ENCODE measurements at places on chromosomes 4 and X.

DNA sequence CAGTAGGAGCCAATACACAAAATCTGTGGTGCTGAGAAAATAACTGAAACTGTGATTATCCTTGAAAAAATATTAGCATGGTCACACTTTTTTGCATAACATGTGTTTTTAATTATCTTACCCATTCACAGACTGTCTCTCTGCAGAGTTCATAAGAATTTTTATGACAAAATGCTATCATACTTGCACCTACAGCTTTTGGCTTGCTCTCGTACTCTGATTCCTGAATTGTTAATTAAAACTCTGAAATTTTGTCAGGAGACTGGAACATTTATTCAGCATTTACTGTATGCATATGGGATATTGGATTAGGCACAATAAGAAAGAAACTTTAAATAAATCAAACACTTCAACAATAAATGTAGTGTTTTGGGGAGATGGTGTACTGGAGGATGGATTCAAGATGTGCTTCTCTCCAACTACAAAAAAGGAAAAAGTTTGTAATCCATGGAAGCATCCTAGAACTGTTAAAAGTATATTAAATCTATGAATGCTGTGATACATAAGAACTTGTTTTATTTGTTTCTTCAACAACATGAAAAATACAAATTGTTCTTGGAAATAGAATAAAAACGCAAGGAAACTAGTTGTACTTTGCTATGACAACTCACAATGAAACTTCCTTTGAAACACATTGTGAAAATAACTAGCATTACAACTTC lies 260.5 kb downstream of the SPATA18 start:
- DNase-seq, result no peak

GRCh38 chr4:148415500-148415899 lies 26.7 kb downstream of the NR3C2 start:
- no peak for DNase-seq

DNA sequence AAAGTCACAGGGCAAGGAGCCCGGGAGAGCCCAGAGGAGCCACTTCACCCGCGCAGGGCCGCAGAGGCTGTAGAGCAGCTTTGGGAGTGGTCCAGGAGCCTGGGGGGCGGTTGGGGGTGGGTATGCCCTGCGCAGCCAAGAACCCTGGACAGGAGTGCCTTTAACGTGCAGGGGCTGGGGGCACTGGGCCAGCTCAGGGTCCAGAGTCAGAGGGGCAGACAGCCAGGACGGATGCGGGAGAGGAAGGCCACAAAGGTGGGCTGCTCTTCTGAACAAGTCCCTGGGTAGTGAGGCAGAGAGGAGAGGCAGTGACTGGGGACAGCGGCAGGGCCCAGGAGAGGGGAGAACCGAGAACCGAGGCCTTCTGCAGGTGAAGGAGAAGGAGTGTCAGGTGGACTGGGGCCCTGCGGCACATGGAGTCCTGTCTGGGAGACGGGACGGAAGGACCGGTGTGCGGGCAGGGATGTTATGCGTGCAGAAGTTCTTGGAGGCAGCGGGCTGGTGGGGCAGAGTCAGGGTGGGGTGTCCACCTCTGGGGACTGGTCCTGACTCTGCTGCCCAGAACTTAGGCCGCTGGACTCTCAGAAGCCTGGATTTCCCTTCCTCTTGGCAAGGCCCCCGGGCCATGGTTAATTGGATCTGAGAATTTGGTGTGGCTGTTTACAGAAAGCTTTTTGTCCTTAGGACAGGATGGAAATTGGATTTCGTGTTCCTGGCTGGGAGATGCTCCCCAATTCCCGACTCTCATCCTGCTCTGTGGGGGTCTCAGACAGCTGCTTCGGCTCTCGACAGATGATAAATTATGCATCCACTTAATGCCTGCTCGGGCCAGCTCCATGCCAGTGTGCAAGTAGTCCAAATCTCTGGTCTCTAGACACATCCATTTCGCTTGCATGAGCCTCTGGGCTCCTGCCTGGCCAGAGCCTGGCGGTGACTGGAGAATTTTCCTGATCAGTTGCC lies 31.9 kb downstream of the ADRA2C start:
- DNase-seq, result no peak

DNA sequence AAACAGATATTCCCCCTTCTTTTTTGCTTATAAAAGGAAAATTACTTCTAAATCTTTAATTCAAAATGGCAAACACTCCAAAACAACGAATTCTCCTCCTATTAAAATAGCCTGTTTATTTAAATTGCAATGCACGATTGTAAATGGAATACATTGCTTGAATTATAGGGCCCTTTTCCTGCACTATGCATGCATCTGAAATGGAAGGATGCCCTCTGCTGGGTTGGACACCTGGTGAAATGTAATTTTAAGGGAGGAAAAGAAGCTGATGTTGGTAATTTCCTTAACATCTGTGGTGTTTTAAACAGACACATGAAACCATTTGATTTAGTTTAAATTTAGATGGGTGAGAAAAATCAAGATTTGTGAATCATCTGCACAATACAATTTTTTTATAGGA lies 72.8 kb downstream of the GRXCR1 start:
- DNase-seq, result no peak

- DNase-seq, result no peak
These were observed 225.0 kb upstream of the PUDP start for GRCh38 chrX:7372825-7373525.

GRCh38 chr4:145199051-145199716 lies 18.8 kb upstream of the OTUD4 start:
- DNase-seq, result no peak

- no peak for DNase-seq
These were observed 35.2 kb upstream of the FAM241A start for GRCh38 chr4:112110059-112110425.

- no peak for DNase-seq
These were observed 66.9 kb upstream of the DAPP1 start for GRCh38 chr4:99749445-99750391.

- no peak for DNase-seq
These were observed 414.2 kb upstream of the DIPK2B start for GRCh38 chrX:45614853-45615252.

- peak; percentile 43 for DNase-seq
These were observed 35.8 kb downstream of the GPR82 start for GRCh38 chrX:41759817-41760216.

DNA sequence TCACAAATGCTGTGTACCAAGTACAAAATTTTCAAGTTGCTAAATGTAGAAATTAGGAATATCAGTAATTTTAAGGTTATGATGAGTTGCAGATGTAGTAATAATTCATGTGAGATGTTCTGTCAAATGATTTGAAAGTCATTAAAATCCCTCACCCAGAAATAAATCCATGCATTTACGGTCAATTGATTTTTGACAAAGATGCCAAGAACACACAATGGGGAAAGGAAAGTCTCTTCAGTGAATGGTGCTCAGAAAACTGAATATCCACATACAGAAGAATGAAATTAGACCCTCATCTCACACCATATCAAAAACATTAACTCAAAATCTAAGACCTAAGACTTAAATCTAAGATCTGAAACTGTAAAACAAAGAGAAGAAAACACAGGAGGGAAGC lies 12.9 kb upstream of the BMPR1B start:
- DNase-seq, result no peak

DNA sequence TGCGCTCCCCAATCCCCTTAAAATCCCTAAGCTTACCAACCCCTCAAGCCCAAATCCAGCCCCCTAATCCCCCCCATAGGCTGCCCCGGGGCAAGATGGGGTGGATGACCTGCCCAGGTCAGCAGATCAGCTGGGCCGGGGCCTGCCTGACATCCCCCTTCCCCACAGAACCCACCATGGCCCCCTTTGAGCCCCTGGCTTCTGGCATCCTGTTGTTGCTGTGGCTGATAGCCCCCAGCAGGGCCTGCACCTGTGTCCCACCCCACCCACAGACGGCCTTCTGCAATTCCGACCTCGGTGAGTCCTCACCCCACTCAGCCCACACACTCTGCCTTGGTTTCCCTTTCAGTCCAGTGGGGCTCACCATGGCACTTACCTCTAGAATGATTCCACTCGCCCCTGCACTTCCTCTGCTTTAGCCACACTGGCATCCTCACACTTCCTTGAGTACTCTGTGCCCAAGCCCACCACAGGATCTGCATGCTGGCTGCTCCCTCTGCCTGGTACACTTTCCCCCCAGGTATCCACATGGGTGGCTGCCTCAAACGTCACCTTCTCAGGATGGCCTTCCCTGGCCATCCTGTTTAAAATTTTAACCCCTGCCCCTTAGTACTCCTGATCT lies 1.1 kb downstream of the TIMP1 start:
- DNase-seq, result no peak

DNA sequence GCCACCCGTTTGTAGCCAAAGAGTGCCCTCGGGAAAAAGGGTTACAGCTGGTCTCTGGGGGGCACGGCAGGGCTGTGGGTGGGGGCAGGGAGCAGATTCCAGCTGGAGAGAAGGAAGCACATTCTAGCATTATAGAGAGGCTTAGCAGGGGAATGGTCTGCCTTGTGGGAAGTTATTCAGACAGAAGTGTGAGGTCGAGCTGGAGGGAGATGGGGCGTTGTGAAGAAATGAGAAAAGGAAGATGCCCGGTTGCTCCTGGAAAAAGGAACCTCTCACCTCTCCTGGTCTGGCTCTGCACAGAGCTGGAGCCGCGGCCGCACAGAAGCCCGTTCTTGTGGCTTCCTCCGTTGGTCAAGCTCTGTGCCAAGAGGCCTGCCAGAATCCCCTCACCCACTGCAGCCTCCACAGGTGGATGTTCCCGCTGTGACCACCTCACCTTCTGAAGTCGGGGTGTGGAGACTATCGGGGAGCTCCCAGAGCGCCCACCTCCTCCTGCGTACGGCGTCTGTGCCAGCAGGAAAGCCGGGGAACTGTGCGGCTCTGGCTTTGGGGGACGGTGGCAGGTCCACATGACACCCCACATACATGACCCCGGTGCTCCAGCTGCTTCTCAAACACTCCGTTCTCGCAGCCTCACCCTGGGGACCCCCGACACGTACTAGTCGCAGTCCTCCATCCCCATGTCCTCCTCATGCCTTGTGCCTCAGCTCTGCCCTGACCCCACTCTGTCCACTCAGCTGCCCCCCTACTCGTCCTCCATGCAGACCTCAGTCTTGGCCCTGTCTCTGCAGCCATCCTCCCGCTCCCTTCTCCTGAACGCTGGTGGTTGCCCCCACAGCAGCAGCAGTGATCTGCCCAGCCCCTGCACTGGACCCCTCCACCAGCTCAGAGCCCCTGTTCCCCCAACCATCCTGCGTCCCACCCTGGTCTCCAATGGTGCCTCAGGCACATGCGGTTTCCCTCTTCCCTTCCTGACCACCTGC lies 52.2 kb upstream of the HGFAC start:
- DNase-seq, result peak; percentile 57

DNA sequence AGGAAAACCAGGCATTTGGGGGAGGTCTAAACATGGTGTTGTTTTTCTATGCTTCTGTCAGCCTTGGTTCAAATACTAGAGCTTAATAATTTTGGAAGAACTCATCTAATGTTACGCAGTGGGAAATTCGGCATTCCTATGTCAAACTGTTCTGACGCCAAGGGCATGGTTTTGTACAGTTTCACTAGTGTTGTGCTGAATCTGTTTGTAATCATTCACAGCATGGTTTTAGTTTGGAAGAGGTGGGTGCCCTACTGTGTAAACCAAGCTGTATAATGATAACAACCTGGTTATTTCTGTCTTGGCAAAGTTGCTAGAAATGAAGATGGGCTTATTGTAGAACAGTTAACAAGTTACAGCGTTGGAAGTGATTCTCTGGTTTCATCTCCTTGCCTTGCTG lies 5.2 kb downstream of the DDX3X start:
- no peak for DNase-seq

DNA sequence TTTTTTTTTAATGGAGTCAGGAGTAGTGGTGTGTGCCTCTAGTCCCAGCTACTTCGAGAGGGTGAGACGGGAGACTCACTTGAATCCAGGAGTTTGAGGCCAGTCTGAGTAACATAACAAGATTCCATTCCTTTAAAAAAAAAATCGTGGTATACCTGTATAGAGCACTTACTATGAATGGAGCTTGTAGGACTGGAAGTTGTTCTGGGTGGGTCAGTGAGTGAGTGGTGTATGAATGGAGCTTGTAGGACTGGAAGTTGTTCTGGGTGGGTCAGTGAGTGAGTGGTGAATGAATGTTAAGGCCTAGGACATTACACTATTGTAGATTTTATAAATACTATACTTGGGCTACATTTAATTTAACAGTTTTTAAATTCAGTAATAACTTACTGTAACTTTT lies 2.9 kb upstream of the SLC10A7 start:
- DNase-seq, result no peak

- no peak for DNase-seq
These were observed 215.0 kb downstream of the HTR2C start for GRCh38 chrX:114798907-114799306.

- no peak for DNase-seq
These were observed 20.3 kb downstream of the CFAP99 start for GRCh38 chr4:2438822-2439718.

DNA sequence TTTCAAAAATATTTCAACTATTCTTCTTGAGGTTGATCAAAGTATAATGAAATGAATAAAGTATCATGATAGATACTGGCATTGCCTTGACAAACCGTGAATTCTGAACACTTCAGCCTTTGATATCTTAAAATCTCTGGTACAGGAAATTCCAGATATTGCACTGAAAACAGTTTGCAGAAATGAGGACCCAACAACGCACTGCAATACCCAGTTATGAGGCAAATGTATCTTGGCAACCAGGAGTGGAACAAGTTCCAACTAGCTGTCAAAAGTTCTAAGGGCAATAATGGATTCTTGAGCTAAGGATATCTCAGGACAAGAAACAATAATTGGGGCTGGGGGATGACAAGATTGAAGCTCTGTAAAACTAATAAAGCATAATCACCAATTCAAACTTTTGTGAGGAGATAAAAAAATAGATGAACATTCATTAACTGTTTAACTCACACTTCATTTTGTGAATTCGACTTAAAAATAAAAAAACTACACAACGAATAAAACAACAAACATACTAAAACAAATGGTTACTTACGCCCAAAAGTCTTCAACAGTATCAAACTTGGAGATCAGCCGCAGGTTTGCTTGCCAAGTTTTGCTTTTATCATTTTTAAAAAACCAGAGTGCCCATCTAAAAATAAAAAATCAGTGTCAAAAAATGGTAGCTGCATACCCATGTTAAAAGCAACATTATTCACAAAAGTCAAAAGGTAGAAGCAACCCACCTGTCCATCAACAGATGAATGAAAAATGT lies 38.1 kb downstream of the EIF4E start:
- DNase-seq, result no peak

DNA sequence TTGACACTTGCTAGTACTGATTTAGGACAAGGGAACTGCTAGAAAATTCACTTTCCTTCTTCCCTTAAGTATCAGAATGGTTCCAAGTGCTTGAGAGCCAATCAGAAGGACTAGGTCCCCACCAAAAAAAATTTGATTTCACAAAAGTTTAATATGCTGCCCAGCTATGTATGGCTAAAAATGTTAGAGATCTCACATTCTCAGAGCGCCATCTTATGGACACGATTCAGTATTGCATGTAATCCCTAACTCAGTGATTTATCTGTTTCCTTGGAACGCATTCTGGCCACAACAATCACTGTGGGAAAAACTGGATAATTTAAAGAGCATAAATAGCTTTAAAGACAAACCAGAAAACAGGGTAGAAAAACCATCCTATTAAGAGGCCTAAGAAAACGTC lies 255.1 kb upstream of the GPC4 start:
- DNase-seq, result peak; percentile 64

GRCh38 chr4:40908297-40908696 lies 158.5 kb downstream of the NSUN7 start:
- peak; percentile 54 for DNase-seq

GRCh38 chr4:119678761-119679160 lies 50.2 kb upstream of the PDE5A start:
- DNase-seq, result no peak

All from H7 (cell line).